ENCODE measurements at places on chromosomes 2 and 18.
A peak's percentile ranks its signal among the peaks of the same experiment; 100 is the strongest.

GRCh38 chr2:239058766-239059165, 210.9 kb downstream of the TWIST2 start:
- no peak for DNase-seq

GRCh38 chr18:50880119-50880465, 1.2 kb downstream of the ME2 start:
- peak; percentile 4 for DNase-seq

GRCh38 chr2:159243529-159243928, 43.0 kb downstream of the WDSUB1 start:
- DNase-seq, result no peak

DNA sequence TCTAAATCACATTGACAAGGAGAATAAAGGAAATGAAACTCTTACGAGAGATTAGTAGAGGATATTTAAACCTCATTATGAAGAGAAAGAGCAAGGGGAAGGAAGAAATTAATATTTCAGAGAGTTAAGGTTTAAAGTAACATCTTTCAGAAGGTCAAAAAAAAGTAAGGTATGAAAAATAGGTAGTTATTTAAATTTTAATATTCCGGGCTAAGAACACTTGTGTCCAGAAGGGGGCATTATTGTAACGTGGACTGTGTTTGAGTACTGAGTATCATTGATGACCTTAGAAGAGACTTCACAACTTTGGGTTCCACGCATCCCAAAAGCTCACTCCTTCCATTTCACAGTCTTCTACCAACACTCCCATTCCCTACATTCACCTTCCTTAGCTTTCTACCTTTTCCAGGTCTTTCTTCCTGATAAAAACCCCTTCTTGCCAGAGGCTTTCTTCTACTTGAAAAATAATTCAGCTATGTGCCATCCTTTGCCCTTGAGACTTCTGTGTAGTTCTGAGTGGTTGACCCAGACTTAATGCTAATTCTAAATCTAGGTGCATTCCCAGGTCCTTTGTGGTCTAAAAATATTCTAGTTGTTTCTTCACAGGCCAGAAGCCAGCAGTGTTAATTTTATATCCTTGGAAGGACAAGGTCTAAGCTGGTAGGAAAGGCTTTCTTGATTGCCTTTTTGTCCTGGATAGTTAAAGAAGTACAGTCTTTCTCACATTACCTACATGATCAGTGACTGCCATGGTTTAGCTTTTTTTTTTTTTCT, 16.5 kb downstream of the DYNC1I2 start:
- DNase-seq, result no peak

- no peak for DNase-seq
These were observed 105.3 kb upstream of the CXCR4 start for GRCh38 chr2:136223274-136223673.
